ENCODE measurements at places on chromosomes 7 and 10.

GRCh38 chr7:134371536-134371935 lies 54.8 kb upstream of the SLC35B4 start:
- DNase-seq, result no peak

DNA sequence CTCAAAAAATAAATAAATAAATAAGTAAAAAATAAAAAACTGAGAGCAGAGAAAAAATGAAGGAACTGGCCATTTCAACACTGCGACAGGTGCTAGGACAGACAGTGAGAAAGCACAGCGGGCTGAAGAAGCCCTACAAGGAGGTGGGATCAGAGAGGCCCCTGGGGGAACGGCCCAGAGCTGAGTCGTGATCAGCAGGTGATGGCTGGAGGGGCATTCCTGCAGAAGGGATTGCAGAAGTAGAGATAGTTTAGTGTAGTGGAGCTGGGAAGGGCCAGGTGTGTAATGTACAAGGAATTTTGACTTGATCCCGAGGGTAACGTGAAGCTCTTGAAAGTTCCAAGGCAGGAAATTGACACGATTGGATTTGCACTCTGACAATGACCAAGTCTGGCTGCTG lies 112.1 kb downstream of the CUL2 start:
- no peak for DNase-seq

DNA sequence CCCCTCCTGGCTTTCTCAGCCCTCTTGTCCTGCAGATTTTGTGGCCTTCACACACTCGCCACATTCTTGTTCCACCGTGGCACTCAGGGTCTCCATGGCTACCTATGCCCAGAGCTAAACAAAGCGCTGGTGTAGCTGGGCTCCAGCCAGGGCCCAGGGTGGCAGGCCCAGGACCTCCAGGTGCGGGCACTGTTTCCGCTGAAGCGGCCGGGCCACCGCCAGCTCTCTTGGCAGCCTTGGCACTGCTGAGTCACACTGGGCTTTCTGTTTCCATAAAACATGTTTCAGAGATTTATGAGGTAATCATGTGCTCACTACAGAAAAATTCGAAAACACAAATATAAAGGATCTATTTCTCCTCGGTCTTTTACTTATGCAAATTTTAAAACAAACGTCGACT lies 51.3 kb downstream of the AOC1 start:
- DNase-seq, result no peak

DNA sequence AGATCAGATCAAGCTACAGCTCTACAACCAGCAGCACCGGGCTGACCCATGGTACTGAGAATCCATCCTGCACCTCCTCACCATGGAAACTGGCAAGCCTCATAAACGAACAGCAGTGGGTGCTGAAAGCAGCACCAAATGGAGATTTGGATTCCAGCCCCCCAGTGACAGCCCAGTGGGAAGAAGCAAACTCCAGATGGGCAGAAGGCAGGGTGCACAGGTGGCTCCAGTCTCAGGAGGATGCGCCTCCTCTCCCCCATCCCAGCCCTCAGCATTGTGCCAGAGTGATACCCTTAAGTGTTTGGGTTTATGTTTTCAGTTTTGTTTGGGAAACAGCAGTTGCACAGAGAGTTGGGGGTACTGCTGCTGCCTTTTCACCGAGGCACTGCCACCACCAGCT lies 20.6 kb upstream of the SMO start:
- DNase-seq, result no peak

DNA sequence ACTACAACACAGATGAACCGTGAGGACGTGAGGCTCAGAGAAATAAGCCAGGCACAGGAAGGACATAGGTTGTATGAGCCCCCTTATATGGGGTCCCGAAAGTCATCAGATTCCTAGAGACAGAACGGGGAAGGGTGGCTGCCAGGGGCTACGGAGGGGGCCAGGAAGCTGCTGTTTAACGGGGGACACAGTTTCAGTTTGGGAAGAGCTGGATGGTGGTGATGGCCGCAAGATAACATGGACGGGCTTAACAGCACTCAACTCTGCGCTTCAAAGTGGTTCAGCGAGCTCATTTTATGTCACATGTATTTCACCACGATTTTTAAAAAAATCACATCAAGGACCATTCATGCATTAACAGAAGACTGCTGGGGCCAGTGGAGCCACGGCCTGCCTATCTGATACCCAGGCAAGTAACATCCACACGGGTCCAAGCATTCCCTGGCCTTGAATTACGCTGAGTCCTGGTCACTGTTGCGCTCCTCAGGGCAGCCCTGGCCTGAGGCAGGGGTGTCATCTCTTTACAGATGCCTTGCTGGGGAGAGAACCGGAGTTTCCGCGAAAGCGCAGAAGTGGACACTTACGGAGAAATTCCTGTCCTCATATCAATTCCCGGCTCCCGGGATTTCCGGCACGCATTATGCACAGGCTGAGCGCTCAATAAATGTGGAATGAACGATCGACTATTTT lies 1.5 kb downstream of the CARD11 start:
- DNase-seq, result no peak

DNA sequence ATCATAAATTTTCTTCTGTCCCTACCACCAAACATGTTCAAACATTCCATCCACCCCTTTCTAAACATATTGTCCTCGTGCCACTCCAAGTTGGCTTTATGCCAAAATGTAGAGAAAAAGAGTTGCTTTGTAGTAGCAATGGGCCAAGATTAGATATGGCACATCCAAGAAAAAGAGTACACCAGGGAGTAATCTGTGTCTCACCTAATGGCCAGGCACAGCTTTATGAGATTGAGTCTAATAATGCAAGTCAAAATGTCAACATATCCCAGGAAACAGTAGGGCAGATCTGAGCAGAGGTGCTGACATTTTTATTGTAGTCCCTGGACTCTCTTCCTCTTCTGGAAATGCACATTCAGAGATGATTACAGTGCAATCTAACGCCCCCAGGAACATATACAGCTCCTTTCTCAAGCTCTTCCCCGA lies 5.7 kb upstream of the OR6V1 start:
- no peak for DNase-seq

DNA sequence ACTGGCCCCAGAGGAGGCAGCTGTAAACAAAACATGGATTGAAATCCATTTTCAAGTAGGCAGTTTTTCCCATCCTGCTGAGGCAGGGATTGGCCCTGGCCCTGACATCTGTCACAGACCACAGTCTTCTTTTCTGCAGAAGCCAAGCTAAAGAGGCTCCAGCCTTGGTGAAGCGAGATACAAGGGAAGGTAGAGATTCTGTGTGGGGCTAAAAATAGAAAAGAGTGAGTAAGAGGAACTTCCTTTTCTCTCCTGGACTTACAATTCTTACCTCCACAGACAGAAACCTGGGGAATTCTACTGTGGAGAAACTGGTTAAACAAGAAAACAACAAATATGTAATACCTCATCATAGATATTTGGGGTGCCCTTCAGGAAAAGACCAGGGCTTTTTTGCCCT lies 624.8 kb upstream of the FZD8 start:
- DNase-seq, result no peak

All from stimulated activated CD8-positive, alpha-beta memory T cell treated with anti-CD3 and anti-CD28 coated beads, Interleukin-2, amount 100 ng/mL, for 1 hour (primary cell).